ENCODE measurements at places on chromosomes 16 and 17. TPM values are rescaled to one million over a fixed set of nuclear protein-coding genes. Genes with fewer than 3 reads are reported as not detected.

The CEP112 gene
- total RNA-seq = 17.7 TPM

The MARF1 gene
- 31.5 TPM for total RNA-seq

The ITGA2B gene
- total RNA-seq = 2.4 TPM

The ADAMTS18 gene
- 25.0 TPM for total RNA-seq

The OTOP2 gene
- not detected for total RNA-seq

The PYCARD gene
- 38.9 TPM for total RNA-seq

The CASKIN2 gene
- 7.1 TPM for total RNA-seq

The CACNG1 gene
- total RNA-seq = 5.4 TPM

The TVP23A gene
- total RNA-seq = 1.2 TPM

The NUPR1 gene
- 8.4 TPM for total RNA-seq

The CIAO2B gene
- total RNA-seq = 39.0 TPM

The SLC2A4 gene
- 11.7 TPM for total RNA-seq

The WNK4 gene
- 0.59 TPM for total RNA-seq

The KLHL36 gene
- total RNA-seq = 26.2 TPM

The SALL1 gene
- total RNA-seq = not detected

The FBXW10 gene
- 0.49 TPM for total RNA-seq

The KRT17 gene
- 1,205 TPM for total RNA-seq

The NKD1 gene
- total RNA-seq = 4.9 TPM

The TOP2A gene
- total RNA-seq = 55.5 TPM

The ADGRG1 gene
- 32.0 TPM for total RNA-seq

The C1QL1 gene
- total RNA-seq = 0.20 TPM

The STX1B gene
- total RNA-seq = 0.89 TPM

The NECAB2 gene
- total RNA-seq = 0.39 TPM

The PRCD gene
- total RNA-seq = 2.7 TPM

The KRTAP4-5 gene
- total RNA-seq = 1.3 TPM

The CHST5 gene
- 0.10 TPM for total RNA-seq

The KRT9 gene
- total RNA-seq = 0.79 TPM

The P2RX5 gene
- total RNA-seq = 1.5 TPM

The LDHD gene
- total RNA-seq = 7.5 TPM

The KAT8 gene
- 41.3 TPM for total RNA-seq

The VPS4A gene
- total RNA-seq = 17.9 TPM

The ARHGAP23 gene
- total RNA-seq = 73.7 TPM

The KRTAP4-3 gene
- total RNA-seq = 2.0 TPM

The SOX8 gene
- total RNA-seq = 6.8 TPM

The YPEL2 gene
- total RNA-seq = 25.4 TPM

The HYDIN gene
- 4.0 TPM for total RNA-seq

The ASPHD1 gene
- total RNA-seq = 0.39 TPM

The KRTAP16-1 gene
- total RNA-seq = 4.5 TPM

The OSBPL7 gene
- total RNA-seq = 3.7 TPM

The SLC52A1 gene
- total RNA-seq = 0.59 TPM

The KRT32 gene
- total RNA-seq = 28.0 TPM

The BANP gene
- total RNA-seq = 23.3 TPM

The TRPV3 gene
- 13.5 TPM for total RNA-seq

The NPIPA8 gene
- 16.5 TPM for total RNA-seq

The NUFIP2 gene
- total RNA-seq = 41.3 TPM

The NDRG4 gene
- total RNA-seq = 4.4 TPM

The VAT1L gene
- 2.4 TPM for total RNA-seq

The FAM117A gene
- 4.9 TPM for total RNA-seq

The RNF157 gene
- 5.2 TPM for total RNA-seq

The SMIM5 gene
- 7.2 TPM for total RNA-seq

The CES5A gene
- total RNA-seq = not detected

The PLA2G10 gene
- not detected for total RNA-seq

The MAPT gene
- 4.8 TPM for total RNA-seq

The CMTM4 gene
- 18.7 TPM for total RNA-seq

Measured in skin of body (tissue), 3 donors.